IMR-90 (cell line): ENCODE measurements at places on chromosomes 12 and 14. TPM values are rescaled to one million over a fixed set of nuclear protein-coding genes. Genes with fewer than 3 reads are reported as not detected.

- H3K4me3 ChIP-seq, result no peak overlapping the region
- no peak overlapping the region for H3K27ac ChIP-seq
- no peaks in the 10 kb centered on the region for H3K36me3 ChIP-seq
- no peak for DNase-seq
Observed at GRCh38 chr14:33454022-33454595, 496.8 kb downstream of the EGLN3 start.

- no peak for DNase-seq
- no peak overlapping the region for H3K27ac ChIP-seq
- H3K4me3 ChIP-seq, result no peak overlapping the region
Observed at GRCh38 chr12:33588725-33589405, 149.2 kb upstream of the SYT10 start.

- DNase-seq, result no peak
- H3K4me1 ChIP-seq, result peaks cover 2% of the 10 kb centered on the region; the same call in 1 of the 2 replicates
- H3K36me3 ChIP-seq, result no peaks in the 10 kb centered on the region
Observed at GRCh38 chr12:28893856-28894255, 255.2 kb upstream of the FAR2 start.

DNA sequence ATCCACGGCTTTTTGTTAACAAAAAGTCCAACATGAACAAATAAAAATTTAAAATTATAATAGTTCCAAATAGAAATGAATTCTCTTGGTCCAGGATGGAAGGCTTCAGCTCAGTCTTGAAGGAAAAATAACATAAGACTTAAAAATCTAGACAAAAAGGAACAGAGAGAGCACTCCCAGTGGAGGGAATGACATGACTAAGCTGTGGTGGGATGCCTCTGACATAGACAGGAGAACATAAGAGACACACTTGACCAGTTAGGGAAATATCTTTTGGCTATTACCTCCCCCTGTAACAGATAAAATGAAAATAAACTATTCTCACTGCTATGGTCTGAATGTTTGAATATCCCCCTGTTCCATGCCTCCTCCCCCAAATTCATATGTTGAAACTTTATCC is 106.8 kb downstream of the BBS10 start:
- no peak overlapping the region for H3K4me3 ChIP-seq
- peaks cover 4% of the 10 kb centered on the region for H3K4me1 ChIP-seq
- no peak overlapping the region for H3K27ac ChIP-seq
- no peaks in the 10 kb centered on the region for H3K27me3 ChIP-seq
- DNase-seq, result peak; percentile 48

DNA sequence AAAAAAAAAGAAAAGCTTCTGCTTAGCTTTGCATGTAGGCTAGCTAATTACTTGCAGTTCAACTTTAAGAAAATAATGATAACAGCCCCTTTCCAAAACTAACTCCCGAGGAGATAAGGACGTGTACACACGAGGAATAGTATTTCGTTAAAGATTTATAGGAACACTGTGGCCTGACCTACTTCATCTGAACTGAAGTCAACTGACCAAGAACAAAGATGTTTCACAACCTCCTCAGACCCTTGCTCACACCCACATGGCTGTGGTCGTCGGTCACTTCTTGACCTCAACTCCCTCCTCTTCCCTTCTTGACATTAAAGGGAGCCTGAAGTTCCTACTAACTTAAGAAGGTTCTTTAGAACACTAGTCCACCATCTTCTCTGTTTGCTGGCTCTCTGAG is 25.3 kb upstream of the FAM181A start:
- no peak for DNase-seq
- no peak overlapping the region for H3K27ac ChIP-seq
- peaks cover 9% of the 10 kb centered on the region for H3K27me3 ChIP-seq
- no peak overlapping the region for H3K4me3 ChIP-seq
- no peaks in the 10 kb centered on the region for H3K4me1 ChIP-seq
- H3K36me3 ChIP-seq, result no peaks in the 10 kb centered on the region

DNA sequence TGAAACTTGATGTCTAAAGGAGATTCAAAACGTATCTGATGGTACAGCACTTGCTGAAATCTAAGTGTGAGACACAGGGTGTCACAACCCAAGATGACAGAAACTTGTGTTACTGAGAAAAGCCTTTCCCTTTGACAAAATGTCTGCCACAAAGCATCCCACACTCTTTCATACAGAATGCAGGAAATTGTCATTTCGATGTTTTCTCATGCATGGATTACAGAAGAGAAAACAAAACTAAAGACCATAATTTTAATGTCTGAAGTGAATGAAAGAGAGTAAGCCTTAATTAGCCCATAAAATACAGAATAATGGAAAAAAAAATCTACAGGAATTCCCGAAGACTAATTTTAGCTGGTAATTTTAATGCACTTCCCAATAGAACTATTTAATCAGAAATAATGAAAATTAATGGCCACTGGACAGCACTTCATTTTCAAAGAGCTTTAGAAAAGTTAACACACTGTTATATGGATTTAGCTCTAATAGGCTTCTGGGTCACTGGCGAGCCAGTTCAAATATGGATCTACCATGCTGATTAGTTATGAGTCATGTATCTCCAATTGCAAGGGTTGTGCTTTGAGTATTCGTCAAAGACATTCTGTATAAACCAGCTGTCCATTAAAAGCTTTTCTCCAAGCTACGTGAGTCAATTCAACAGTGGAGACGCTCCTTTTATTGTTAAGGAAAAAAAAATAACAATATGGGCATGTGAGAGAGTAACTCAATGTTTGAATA is 656.7 kb downstream of the SLC16A7 start:
- no peaks in the 10 kb centered on the region for H3K4me1 ChIP-seq
- H3K27ac ChIP-seq, result no peak overlapping the region
- H3K36me3 ChIP-seq, result no peaks in the 10 kb centered on the region
- DNase-seq, result no peak

- H3K36me3 ChIP-seq, result no peaks in the 10 kb centered on the region
- H3K27ac ChIP-seq, result no peak overlapping the region
- DNase-seq, result no peak
- no peak overlapping the region for H3K4me3 ChIP-seq
- H3K4me1 ChIP-seq, result no peaks in the 10 kb centered on the region
Observed at GRCh38 chr12:105665366-105665765, 334.9 kb downstream of the C12orf75 start.

DNA sequence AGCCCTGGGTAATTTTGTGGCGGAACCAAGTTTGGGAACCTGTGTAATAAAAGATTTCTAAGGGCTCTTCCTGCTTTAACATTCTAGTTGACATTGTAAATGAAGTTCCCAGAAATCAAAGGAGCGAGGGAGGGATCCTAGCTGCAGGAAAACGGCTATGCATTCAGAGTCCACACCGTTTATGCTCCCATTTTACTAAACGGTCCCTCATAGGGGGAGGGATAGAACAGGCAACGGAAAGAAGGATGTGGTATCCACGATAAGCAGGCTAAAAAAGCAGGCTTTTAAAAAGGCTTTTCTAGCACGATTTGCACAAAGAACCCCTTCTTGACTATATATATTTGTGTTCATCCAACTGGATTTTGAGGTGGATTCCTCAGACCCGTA is 559 bp downstream of the SYNJ2BP start:
- DNase-seq, result peak; percentile 8
- peak overlapping the region; percentile 89 for H3K4me3 ChIP-seq
- no peaks in the 10 kb centered on the region for H3K27me3 ChIP-seq
- H3K36me3 ChIP-seq, result no peaks in the 10 kb centered on the region; the same call in 1 of the 2 replicates
- H3K27ac ChIP-seq, result peak overlapping the region; percentile 66

DNA sequence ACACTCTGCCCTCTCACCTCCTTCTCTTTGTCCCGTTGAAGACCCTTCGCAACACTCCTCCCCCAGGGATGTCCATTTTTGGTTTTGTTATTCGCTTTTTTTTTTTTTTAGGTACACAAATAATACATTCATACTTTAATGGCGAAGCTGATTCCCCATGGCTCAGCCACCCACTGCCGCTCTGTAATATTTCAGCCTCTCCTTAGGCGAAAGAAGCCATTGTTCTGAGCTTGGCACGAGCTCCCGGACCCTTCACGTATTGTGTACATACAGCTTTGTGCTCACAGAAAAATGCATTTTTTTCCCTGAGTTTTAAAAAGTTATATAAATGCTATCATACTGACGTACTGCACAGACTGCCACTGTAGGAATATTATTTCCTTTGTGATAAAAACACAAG is 115.0 kb downstream of the TMEM132C start:
- no peaks in the 10 kb centered on the region for H3K36me3 ChIP-seq
- no peaks in the 10 kb centered on the region for H3K27me3 ChIP-seq
- H3K4me1 ChIP-seq, result no peaks in the 10 kb centered on the region
- H3K4me3 ChIP-seq, result no peak overlapping the region
- no peak for DNase-seq

DNA sequence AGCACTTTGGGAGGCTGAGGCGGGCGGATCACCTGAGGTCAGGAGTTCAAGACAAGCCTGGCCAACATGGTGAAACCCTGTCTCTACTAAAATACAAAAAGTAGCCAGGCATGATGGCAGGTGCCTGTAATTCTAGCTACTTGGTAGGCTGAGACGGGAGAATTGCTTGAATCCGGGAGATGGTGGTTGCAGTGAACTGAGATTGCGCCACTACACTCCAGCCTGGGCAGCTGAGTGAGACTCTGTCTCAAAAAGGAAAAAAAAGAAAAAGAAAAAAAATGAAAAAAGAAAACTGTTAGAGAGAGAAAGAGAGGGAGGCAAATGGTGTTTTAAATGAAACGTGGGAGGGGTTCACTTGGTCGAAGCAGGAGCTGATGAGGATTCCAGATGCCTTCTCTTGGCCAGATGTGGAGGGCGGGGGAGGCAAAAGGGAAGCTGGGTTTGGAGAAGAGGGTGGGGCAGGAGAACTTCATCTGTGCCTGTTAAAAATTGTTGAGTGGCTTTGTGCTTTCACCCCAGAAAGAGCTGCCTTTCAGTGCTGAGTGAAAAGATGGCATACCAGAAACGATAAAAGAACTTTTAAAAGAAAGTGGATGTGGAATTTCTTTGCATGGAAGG is 1.1 kb downstream of the EMP1 start:
- H3K27me3 ChIP-seq, result no peaks in the 10 kb centered on the region
- peaks cover 23% of the 10 kb centered on the region for H3K4me1 ChIP-seq
- peak overlapping the region; percentile 94 for H3K27ac ChIP-seq

The CAPZA3 gene
- not detected in 2 replicates for total RNA-seq

The SERPINA10 gene
- total RNA-seq, result not detected in 2 replicates

The KRT78 gene
- total RNA-seq, result not detected in 2 replicates

The ADGRD1 gene
- total RNA-seq, result not detected in 2 replicates
